Right lung (tissue), 10 donors: ENCODE measurements at places on chromosomes 5 and 9. TPM values are rescaled to one million over a fixed set of nuclear protein-coding genes. Genes with fewer than 3 reads are reported as not detected.
A peak's percentile ranks its signal among the peaks of the same experiment; 100 is the strongest.

Gene MYMK
- polyA plus RNA-seq: 0.37 TPM

DNA sequence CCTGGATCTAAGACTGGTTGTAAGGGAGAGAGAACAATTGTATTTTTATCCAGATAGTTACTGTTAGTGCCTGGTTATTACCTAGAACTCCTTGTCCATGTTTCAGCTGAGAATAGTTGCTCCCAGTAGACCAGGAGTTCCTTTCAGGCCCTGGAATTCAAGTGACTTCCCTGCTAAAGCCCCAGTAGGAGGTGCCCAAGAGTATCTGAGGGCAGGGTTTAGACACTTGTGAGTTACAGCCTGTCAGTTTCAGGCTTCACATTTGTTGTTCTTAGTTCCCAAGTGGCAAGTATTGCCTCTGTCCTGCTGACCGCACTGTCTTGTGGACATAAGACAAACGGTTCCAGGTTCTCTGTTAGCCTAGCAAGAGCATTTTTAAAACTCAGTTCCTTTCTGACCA is 743.9 kb upstream of the SEMA6A start:
- DNase-seq: no peak

- DNase-seq: no peak
These were observed 5.7 kb upstream of the PRXL2C start for GRCh38 chr9:96660692-96661248.

DNA sequence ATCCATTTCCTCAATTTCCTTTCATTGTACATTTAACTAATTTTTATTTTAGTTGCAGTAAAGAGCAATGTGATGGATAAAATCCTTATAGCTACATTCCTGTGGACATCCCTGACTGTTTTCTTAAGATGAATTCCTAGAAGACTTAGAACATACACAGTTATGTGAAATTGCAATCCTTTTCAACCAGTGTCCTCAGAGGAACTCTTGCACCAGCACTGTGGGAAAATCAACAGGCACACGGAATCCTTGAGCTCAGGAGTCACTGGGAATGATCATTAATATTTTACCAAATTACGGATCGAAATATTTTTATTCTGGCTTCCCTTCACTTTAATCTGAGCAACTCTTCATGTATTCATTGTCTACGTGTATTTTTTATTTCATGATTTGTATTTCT is 901.9 kb upstream of the WWC1 start:
- no peak for DNase-seq

GRCh38 chr9:81371824-81372223 is 317.5 kb downstream of the TLE1 start:
- no peak for DNase-seq

DNA sequence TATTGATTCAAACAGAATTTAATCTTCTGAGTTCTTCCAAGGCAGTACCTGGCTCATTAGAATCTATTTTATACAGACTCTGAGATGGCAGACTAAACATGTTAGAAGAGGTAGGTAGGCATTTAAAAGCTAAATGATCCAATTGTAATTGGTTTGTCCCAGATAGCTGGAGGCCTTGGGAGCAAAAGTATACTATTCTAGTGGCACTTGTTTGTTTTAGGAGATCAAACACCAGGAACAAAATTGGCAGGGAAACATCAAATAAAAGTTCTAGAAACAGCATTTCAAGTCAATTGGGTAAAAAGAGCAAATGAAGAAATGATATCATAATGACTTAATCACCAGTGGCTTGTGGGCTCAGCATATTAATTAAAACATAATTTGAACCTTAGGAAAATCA is 521.4 kb downstream of the PRR16 start:
- no peak for DNase-seq

GRCh38 chr5:171437286-171437821 is 17.9 kb downstream of the FGF18 start:
- DNase-seq: no peak

DNA sequence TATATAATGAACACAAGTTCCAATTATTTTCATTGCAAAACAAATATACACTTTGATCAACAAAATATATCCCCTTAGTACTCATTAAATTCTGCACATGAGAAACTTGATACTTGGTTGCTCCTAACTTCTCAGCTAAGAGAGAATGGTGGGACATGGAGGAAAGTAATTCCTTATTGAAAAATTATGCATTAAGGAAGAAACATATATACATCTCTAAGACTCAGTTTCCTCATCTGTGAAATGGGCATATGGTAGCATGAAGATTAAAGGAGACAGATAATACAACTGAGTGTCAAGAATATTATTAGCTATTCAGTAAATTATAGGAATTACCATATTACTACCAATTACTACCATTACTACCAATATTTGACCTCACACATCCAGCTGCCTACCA is 85.8 kb downstream of the CRB2 start:
- no peak for DNase-seq

DNA sequence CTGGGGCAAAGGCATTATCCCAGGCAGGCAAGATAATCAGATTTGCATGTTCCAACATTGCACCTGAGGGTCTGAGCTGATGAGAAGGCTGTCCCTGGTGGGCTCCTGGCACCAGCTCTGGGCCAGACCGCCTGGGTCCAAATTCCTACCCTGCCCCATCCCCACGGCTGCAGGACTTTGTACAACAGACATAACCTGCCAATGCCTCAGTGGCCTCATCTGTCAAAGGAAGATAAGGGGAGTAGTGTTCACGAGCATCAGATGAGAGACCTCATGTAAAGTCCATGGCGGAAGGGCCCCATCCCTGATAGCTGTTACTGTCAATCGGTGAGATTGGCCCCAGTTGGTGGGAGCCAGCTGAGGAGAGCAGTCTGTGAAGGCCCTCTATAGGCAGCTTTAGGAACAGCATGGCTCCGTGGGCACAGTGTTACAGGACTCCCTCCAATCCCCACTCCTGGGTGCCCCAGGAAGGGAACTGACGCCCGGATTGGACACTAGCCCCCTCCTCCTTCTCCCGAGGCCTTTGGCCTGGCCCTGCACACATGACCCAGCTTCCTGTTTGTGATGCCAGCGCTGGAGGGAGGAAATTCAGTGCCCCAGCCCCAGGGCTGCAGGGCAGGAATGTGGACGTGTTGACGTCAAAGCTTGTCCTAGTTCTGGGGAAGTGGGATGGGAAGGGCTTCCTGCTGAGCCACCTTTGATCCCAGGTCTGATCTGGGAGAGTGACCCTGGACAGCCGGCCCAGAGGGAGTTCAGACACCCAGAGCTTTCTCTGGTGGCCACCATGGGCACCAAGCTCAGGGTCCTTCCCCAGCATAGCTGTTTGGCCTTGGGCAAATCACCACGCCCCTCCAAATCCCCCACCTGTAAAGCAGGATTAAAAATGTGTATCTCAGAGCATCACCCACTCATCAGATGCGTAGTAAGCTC is 56.2 kb downstream of the DUSP1 start:
- peak; percentile 48 for DNase-seq

DNA sequence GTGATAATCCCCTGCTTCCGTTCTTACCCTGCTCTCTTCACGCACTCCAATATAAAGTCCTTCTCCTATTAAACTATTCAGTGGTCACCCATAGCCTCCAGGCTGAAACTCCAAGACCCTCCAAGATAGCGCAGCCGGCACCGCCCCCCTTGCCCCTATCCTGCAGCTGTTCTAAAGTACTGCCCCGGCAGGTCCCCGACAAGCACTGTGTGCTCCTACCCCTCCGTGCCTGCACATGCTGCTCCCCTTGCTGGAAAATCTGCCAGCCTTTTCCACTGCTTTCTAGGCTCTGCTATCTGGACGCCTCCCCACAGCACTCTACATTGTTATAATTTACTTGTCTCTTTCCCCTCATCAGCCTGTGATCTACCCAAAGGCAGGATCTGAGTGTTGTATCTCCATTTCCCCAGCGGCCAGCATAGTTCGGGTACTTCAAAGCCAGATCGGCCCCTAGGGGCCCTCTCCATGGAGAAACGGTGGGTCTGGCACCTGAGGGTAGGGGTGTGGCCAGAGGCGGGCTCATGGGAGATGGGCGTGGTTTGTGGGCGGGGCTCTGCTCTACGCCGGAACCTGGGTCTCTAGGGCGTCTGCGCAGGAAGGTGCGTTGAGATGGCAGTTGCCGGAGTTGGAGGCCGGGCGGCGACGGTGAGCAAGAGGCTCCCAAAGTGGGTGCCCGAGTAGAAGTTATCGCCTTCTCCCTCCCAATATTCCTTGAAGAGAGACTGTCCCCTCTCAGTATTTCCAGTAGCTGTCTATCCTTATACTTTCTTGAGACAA is 83.5 kb upstream of the RUSC2 start:
- DNase-seq: peak; percentile 18

GRCh38 chr9:73179589-73179988 is 27.9 kb downstream of the ANXA1 start:
- DNase-seq: no peak

Gene FOXD4L6
- not detected for polyA plus RNA-seq

Gene DBH
- 1.1 TPM for polyA plus RNA-seq
